Stimulated activated CD4-positive, alpha-beta T cell treated with anti-CD3 and anti-CD28 coated beads, Interleukin-1b, Interleukin-23, amount 100 ng/mL, for 1 hour (primary cell): ENCODE measurements at places on chromosomes 12 and 14.

- no peak for DNase-seq
These were observed 145.1 kb downstream of the ACSS3 start for GRCh38 chr12:81222846-81223592.

- no peak for DNase-seq
These were observed 8.0 kb downstream of the ARHGAP9 start for GRCh38 chr12:57471661-57472060.

DNA sequence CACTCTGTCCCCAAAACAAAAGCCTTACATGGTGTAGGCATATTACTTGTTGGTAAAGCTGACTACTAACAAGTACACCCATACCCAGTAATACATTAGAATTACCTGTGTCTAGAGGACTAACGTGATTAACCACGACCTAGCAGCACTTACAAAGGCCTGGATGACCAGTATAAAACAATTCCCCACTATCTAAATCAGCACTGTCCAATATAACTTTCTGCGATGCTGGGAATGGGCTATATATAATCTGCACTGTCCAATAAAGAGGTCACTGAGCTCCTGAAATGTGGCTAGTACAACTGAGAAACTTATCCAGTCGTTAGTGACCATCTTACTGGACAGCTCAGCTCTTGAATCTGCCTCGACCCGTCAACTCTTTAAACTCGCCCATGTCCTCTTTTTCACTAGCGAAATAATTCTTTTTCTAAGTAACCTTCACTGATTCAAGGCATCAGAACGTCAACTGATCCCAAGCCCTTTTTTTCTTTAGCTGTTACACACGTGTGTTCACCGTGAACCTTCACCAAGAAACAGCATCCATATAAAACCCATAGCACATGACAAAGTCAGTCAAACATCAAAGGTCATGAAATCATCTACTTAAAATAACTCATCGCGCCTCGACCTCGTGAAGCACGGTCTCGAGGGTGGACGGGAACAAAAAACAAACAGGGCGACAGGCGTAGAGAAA is 905 bp upstream of the CIPC start:
- DNase-seq = no peak

DNA sequence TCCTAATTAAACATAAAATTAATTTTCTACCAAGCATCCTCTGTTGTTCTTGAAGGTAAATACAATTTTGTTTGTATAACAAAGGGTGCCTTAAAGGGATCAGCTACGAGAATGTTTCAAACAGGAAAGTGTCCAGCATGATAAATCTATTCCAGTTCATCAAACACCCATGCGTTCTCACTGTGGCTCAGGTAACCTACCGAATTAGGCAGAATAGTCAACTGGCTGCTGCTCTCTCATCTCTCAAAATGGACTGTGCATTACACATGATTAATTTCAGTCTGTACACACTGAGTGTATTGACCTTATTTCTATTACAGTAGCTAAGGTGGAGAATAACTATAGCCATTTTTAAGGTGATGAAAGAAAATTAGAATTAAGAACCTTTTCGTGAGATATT is 127.5 kb upstream of the RMST start:
- no peak for DNase-seq
